ENCODE measurements at places on chromosomes 4 and X. TPM values are rescaled to one million over a fixed set of nuclear protein-coding genes. Genes with fewer than 3 reads are reported as not detected.

DNA sequence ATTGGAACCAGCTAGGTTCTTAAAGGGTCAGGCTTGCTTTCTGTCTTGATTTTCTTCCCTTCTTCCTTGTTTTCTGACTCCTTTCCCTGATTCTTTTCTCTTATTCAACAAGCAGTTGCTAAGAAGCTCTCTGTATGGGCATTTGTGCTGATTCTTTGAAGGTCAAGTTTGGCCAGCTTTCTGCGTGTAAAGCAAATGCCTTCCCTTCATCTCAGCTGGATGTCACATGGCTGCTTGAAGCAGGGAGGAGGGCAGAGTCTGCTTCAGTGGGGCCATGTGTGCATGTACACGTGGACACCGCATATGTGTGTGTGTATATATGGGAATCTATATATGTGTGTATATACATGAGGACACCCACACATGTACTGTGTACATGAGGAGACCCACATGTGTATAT is 139.9 kb upstream of the ATP6AP2 start:
- no peak for DNase-seq

DNA sequence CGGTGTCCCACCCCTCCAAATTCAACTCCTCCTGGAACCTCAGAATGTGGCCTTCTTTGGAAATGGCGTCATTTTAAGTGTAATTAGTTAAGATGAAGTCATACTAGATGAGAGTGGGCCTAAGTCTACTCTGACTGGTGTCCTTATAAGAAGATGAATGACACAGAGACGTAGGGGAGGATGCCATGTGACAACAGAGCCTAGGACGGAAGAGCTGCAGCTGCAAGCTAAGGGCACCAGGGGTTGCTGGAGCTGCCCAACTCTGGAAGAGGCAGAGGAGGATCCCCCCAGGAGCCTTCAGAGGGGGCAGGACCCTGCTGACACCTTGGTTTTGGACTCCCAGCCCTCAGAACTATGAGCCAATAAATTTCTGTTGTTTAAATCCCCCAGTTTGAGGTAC is 115.1 kb downstream of the STK32B start:
- DNase-seq, result no peak

- no peak for DNase-seq
Measured at GRCh38 chr4:110916505-110916904, 293.6 kb upstream of the PITX2 start.

DNA sequence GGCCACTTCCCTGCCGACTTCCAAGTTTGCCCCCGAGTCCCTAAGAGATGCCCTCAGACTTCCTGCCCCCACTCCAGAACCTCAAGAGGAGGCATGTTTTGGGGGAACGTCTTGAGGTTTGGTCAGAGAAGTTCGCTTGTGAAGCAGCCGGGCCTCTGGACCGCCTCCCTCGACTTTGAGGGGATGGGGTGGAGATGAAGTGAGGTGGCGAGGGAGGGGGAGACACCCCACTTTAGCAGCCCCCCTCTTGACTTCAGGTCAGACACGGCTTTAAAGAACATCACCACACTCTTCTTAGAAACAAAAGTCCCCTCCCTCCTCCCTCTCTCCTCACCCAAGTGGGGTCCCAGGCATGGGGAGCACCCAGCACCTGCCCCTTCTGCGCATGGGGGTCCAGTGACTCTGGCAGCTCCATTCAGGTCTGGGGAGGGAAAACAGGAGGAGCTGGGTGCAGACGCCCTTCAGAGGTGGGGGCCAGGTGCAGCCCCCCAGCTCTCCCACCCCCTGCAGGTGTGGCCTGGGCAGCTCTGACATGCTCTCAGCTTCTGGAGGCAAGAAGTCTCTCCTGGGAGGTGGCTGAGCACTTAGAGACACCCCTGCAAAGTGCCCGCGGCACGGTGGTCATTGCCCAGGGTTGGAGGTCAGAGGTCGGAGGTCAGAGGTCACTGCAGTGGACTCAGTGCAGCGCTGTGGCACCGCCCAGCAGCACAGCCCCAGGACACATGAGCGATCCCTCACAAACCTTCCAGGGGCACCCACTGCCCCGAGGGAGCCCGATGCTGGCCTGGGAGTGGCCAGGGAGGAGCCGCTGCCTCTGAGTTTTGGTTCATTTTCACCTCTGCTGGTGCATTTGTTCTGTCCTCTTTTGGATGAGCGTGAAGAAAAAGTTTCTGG is 108.8 kb downstream of the CPZ start:
- no peak for DNase-seq

DNA sequence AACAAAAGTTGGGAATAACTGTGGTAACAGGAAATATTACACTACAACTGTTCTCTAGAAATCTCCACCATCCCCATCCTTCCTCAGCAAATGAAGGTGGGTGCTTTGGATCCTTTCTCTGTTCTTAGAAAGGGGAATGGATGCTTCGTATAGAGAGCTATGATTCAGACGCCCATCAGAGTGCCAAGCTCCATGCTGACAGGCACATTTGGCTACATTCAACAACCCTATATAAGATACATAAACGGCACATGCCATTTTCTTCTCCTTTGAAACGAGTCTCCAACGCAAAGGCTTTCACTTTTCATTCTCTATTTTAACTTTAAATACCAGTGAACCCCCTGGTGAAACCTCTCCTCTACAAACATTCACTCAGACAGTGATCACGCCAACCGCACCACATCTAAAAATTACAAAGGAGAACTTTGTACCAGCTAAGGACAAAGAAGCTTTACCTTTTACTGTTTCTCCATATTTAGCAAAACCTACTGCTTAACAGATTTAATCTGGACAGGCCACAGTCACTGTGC is 172.5 kb downstream of the TSPAN5 start:
- no peak for DNase-seq

DNA sequence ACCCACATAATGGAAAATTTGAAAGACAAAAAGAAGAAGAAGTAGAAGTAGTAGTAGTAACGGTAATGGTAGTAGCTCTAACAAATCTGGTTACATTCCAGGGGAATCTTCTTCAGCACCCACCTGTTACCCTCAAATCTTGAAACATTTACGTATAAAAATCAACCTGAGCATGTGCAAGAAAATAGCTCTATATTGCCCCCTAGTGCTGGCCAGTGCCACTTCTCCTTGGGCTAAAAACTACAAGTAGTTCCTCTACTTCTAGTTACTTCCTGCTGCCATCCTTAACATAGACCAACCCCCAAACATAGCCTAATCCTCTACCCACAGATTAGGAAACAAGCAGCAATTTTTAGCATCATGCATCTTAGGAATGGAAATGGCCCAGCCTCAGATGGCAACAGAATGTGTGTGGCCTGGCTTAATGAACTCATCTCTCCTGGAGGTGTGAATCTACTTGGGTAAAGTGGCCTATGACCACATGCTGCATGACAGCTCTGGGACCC is 3.1 kb downstream of the PDGFC start:
- no peak for DNase-seq

GRCh38 chr4:7771541-7772507 is 167.8 kb downstream of the AFAP1 start:
- DNase-seq, result no peak

DNA sequence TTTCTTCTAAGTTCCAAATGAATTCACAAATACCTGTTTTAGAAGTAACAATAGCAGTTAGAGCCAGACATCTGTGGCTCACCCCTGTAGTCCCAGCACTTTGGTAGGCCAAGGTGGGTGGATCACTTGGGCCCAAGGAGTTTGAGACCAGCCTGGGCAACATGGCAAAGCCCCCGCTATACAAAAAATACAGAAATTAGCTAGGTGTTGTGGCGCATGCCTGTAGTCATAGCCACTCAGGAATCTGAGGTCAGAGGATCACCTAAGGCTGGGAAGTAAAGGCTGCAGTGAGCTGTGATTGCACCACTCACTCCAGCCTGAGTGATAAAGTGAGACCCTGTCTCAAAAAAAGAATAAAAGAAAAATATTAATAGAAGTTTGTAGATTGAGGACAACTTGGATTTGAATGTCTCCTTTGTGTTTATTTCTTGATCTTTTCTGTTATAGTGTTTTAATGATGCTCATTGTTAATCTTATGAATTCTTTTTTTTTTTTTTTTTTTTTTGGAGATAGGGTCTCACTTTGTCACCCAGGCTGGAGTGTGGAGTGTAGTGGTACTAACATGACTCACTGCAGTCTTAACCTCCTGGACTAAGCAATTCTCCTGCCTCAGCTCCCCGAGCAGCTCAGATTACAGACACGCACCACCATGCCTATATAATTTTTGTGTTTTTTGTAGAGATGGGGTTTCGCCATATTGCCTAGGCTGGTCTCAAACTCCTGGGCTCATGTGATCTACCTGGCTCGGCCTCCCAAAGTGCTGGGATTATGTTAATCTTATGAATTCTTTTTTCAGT is 30.7 kb upstream of the RAPGEF2 start:
- no peak for DNase-seq

DNA sequence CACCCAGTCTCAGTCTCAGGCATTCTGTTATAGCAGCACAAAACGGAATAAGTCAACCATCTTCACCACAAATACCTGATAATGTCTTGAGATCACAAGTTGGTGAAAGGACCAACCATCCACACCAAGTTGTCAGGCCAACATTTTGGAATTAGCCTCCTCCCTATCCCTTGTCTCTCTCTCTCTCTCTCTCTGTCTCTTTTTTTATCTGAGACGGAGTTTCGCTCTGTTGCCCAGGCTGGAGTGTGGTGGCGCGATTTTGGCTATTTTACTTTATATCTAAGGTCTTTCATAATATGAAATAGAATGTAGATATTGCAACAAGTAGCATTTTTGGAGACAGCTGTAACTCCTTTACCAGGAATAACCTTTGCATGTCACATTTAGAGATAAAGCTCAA is 15.7 kb downstream of the ADH1A start:
- no peak for DNase-seq

GRCh38 chrX:19372547-19373331 is 29.0 kb downstream of the PDHA1 start:
- no peak for DNase-seq

- no peak for DNase-seq
Measured at GRCh38 chr4:134537701-134538100, 336.1 kb upstream of the PABPC4L start.

GRCh38 chr4:16206301-16206700 is 20.0 kb downstream of the TAPT1 start:
- no peak for DNase-seq

DNA sequence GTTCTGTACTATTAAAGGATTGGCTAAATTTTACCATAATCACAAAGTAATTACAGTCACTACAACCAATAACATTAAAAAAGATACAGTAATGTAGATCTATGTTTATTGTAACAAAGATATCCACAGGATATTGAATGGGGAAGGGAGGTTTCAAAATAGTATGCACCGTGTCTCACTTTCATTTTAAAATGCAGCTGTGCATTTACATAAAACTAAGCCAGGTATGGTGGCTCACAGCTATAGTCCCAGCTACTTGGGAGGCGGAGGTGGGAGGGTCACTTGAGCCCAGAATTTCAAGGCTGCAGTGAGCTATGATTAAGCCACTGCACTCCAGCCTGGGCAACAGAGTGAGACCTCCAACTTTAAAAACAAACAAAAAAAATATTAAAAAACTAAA is 8.5 kb downstream of the SRP72 start:
- DNase-seq, result no peak

DNA sequence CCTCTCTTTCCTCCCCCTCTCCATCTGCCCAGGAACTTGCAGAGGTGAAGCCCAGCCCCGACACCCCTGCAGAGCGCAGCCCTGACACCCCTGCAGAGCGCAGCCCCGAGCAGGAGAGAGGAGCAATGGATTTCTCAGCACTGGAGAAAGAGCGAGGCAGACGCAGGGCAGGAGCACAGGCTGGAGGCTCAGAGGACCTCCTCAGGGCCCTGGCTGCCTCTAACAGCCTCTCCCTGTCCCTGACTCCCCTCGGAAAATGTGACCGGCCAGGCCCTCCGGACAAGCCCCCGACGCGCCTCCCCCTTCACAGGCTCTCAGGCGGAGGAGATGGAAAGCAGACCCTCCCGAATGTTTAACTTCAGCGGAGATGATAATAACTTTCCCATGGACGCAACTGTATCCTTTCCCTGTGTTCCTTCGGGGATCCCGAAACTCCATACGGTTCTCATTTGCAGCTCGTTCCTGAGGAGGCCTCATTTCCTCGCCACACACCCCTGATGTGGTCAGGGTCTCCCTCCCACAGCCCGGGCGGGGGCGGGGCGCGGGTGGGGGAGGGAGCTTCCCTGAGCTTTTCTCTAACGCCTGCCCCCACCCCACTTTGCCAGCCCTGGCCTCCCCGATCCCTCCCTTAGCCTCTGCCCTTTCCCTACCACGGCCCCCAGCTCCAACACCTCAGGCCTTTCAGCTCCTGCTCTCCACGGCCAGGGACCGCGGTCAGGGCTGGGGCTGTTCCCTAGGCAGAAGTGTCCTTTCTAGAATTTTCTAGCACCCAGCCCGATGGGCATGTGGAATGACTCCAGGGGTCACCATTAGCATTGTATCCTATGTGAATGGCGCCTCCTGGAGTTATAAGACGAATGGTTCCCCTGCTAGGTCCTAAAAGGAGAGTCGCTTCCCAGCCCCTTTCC is 201.1 kb upstream of the BCOR start:
- DNase-seq, result no peak

DNA sequence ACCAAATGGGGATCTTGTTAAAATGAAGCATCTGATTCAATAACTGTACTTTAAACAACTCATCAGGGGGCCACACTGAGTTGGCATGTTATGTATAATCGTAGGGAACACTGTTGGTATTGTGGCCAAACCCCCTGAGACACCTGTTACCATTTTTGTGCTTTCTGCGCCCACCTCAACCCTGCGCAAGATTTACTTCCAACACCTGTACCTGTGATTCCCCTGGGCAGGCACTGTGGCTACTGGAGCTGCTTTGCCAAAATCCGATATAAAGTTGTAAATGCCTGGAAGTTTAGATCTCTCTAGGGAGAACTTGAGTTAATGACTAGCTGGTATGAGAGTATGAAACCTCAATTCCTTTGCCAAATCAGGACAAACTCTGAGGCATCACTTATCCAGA is 259.8 kb upstream of the ATOH1 start:
- no peak for DNase-seq

GRCh38 chr4:128853741-128854140 is 44.2 kb downstream of the JADE1 start:
- no peak for DNase-seq

DNA sequence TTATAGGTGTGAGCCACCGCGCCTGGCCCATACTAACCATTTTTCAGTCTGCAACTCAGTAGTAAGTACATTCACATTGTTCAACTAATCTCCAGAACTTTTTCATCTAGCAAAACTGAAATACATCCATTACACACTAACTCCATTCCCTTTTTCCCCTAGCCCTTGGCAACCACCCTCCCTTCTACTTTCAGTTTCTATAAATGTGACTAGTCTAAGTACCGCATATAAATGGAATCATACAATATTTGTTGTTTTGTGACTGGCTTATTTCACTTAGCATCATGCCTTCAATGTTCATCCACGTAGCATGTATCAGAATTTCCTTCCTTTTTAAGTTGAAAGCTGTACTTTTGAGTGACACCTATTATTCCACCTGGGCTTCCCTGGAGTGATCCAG is 44.6 kb upstream of the SETD7 start:
- no peak for DNase-seq

- DNase-seq, result no peak
Measured at GRCh38 chrX:41381685-41382084, 47.7 kb downstream of the DDX3X start.

GRCh38 chrX:104113222-104113965 is 1.1 kb downstream of the ZCCHC18 start:
- DNase-seq, result no peak

Gene MECP2
- total RNA-seq, result 17.7 TPM

Gene MAGEB2
- not detected for total RNA-seq

Gene EGF
- total RNA-seq, result 0.70 TPM

Gene RAB39B
- total RNA-seq, result 0.08 TPM

Gene ABCG2
- total RNA-seq, result 2.6 TPM

Data from esophagus squamous epithelium (tissue), 5 donors.